Bone marrow (tissue), 2 donors: ENCODE measurements at places on chromosomes 5 and 9.

GRCh38 chr5:620152-620551, 8.0 kb downstream of the CEP72 start:
- no peak for DNase-seq

- DNase-seq: no peak
Observed at GRCh38 chr5:106093134-106093533, 1577.6 kb downstream of the EFNA5 start.

- DNase-seq: no peak
Observed at GRCh38 chr9:16335788-16336580, 534.5 kb downstream of the BNC2 start.

DNA sequence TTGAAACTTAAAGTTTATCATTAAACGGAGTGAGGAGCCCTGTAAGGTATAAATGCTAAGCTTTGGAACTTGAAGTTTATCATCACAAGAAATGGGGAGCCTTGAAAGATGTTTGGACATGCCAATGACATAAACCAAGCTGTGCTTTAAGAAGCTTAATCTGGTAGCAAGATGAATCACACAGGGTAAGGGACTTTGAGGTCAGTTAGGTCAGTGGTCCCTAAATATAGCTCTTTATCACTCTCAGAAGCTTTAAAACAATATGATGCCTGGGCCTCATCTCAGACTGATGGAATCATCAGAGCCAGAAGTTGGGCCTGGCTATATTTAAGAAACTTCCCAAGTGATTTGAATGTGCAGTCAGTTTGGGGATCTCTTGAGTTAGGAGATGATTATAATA, 85.7 kb downstream of the TNC start:
- no peak for DNase-seq

- DNase-seq: no peak
Observed at GRCh38 chr9:92599938-92600461, 64.2 kb upstream of the ECM2 start.

DNA sequence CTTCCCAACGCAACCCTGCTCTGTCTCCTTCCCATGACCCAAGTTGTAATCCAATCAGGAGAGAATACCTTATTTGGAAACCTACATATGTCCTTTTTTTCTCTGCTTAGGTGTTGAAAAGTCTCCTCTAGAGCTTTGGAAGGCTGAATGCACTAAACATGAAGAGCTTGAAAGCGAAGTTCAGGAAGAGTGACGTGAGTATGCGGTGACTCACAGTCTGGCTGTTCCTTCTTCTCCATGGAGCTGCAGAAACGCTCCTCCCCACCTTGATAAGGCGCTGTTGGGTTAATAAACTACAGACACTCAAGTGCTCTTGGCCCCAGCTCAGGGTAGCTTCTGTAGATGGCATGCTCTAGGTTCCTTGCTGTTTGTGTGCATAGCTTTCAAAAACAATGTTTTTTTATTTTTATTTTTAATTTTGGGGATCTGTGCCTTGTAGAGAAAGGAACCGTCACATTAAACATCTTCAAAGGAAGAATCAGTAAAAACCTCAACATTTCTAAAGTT, 30.7 kb downstream of the RAI14 start:
- no peak for DNase-seq

- no peak for DNase-seq
Observed at GRCh38 chr5:191949-192690, 825 bp downstream of the LRRC14B start.

- no peak for DNase-seq
Observed at GRCh38 chr5:58182287-58182841, 277.5 kb downstream of the PLK2 start.

DNA sequence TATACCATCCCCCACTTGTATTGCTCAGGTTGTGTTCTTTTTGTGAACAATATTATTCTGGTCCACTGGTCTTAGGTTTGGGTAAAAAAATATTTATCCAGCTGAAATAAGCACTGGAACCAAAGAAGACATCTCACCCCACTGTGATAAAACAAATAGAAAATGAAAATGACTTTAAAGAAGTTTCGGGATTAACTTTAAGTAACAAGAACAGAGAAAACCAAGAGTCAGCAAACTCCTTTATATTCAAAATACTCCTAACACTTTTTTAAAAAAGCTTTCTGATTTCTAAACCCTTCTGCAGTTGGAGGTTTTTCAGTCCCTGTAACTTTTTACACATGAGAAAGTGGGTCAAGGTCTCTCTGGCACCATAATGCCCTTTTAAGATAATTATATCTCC, 273.9 kb upstream of the CDH10 start:
- no peak for DNase-seq

- DNase-seq: peak; percentile 33
Observed at GRCh38 chr5:143606043-143606752, 202.7 kb upstream of the NR3C1 start.

- no peak for DNase-seq
Observed at GRCh38 chr5:126403876-126404275, 19.3 kb upstream of the GRAMD2B start.

- DNase-seq: no peak
Observed at GRCh38 chr9:93099551-93100275, 3.7 kb downstream of the CARD19 start.

GRCh38 chr5:96687812-96688453, 25.8 kb downstream of the CAST start:
- peak; percentile 18 for DNase-seq

DNA sequence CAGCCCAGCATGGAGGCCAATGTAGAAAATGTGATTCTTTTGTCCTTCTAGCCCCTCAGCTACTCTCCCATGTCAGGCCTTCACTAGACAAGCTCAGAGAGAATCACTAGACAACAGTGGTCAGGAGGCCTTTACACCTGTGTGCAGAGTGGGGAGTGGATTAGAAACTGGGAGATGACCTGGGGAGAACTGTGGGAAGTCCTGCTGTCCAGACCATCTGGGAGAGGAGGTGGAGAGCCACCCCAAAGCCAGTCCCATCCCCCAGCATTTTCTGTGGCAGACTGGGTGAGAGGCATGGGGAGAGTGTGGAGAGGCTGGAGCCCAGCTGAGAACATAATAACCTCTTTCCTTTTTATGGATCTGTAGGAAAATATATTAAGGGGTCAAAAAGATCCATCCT, 452.0 kb upstream of the DMAC1 start:
- no peak for DNase-seq

GRCh38 chr9:96509026-96509425, 59.1 kb downstream of the HABP4 start:
- DNase-seq: no peak

- DNase-seq: no peak
Observed at GRCh38 chr5:121974261-121974660, 12.5 kb downstream of the SRFBP1 start.

GRCh38 chr9:28758971-28759370, 1185.7 kb upstream of the C9orf72 start:
- DNase-seq: no peak
